ENCODE measurements at places on chromosomes 16 and 17. TPM values are rescaled to one million over a fixed set of nuclear protein-coding genes. Genes with fewer than 3 reads are reported as not detected.

The PROCA1 gene
- 0.20 TPM for polyA plus RNA-seq

GRCh38 chr17:14289162-14289561, 11.7 kb upstream of the HS3ST3B1 start:
- H3K4me1 ChIP-seq: peaks cover 6% of the 10 kb centered on the region
- H3K27ac ChIP-seq: no peak overlapping the region
- H3K27me3 ChIP-seq: peaks cover 47% of the 10 kb centered on the region
- H3K36me3 ChIP-seq: no peaks in the 10 kb centered on the region

DNA sequence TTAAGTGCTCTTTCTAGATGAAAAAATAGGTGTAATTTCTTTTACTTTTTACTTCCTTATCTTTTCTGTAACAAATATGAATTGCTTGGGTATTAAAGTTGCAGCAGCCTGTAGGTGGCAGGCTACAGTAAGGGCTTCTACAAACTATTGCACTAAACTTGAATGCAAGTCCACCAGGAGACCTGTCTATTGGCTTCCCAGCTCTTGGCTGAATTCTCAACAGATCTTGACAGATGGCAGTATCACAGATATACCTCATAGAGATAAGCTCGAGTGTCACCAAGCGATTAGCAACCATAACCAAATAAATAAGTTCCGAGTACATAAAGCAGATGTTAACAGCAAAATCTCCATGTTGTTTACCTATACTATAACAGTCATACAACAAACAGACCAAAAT, 5.9 kb downstream of the BBS2 start:
- peaks cover 50% of the 10 kb centered on the region for H3K36me3 ChIP-seq
- H3K27me3 ChIP-seq: no peaks in the 10 kb centered on the region
- peak; percentile 34 for DNase-seq
- no peak overlapping the region for H3K4me3 ChIP-seq

- DNase-seq: no peak
- H3K27me3 ChIP-seq: peaks cover 15% of the 10 kb centered on the region
- H3K36me3 ChIP-seq: no peaks in the 10 kb centered on the region
- peaks cover 14% of the 10 kb centered on the region for H3K4me1 ChIP-seq
Observed at GRCh38 chr16:50837324-50837723, 95.4 kb downstream of the CYLD start.

Data from naive thymus-derived CD8-positive, alpha-beta T cell (primary cell).